ENCODE measurements at places on chromosomes 7 and 10.

DNA sequence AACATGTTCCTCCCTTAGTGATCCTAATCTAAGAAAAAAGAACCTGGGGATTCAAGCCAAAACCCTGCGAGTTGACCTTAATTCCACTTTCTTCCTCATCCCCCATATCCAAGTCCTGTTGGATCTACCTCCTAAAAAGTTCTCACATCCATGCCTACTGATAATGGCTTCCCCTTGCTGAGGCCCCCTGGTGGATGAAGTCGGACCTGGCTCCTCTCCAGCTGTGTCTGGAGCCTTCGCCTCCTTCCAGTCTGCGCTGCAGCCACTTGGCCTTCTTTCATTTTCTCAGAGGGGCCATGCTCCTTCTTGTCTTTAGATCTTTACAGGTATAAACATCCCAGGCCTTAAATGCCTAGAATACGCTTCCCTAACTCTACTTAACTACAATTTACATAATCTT, 8.1 kb downstream of the PDE1C start:
- no peak for DNase-seq

DNA sequence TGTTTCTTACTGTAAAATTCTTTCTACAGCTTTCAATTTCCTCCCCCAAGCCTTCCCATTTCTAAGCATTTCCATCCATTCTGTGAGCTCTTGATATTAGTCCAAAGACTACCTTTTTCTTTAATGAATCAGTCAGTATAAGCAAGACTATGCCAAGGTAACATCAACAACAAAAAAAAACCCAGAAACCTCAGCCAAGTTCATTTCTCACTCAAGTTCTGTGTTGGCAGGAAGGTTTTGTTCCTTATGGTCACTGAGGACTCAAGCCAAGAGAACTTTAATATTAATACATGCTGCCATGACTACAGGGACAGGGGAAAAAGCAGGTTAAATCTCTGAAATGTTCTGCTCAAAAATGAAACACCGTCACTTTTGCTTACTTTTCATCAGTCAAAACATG, 621.2 kb upstream of the NRP1 start:
- no peak for DNase-seq

GRCh38 chr7:25805027-25805687, 346.8 kb upstream of the NFE2L3 start:
- peak; percentile 29 for DNase-seq

GRCh38 chr10:15200626-15201025, 32.1 kb upstream of the NMT2 start:
- no peak for DNase-seq

GRCh38 chr7:103123529-103123928, 25.4 kb downstream of the NAPEPLD start:
- no peak for DNase-seq

GRCh38 chr7:73623798-73624668, at the start of gene MLXIPL:
MLXIPL (minus strand) TSS chr7:73624522; CDS start chr7:73624492, 30 bp downstream.
- DNase-seq: no peak

GRCh38 chr7:91088156-91088555, 176.1 kb upstream of the FZD1 start:
- DNase-seq: no peak

DNA sequence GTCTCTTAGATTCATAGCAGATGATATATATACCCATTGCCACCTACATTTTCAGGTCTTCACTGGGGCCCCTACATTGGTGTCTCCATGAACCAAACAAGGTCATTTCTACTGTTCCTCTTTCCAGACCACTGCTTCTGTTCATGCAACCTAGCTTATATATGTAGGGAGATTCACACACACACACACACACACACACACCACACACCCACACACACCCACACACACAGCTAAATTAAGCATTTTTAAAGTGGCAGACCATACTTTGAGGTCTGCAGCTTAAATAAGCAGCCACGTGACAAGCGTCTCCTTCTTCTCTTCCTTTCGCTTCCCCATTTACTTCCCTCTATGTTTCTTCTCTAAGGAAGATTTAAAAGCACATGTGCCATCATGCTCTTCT, 70.0 kb upstream of the CC2D2B start:
- no peak for DNase-seq

- DNase-seq: no peak
Measured at GRCh38 chr7:11552676-11553296, 279.2 kb downstream of the THSD7A start.

DNA sequence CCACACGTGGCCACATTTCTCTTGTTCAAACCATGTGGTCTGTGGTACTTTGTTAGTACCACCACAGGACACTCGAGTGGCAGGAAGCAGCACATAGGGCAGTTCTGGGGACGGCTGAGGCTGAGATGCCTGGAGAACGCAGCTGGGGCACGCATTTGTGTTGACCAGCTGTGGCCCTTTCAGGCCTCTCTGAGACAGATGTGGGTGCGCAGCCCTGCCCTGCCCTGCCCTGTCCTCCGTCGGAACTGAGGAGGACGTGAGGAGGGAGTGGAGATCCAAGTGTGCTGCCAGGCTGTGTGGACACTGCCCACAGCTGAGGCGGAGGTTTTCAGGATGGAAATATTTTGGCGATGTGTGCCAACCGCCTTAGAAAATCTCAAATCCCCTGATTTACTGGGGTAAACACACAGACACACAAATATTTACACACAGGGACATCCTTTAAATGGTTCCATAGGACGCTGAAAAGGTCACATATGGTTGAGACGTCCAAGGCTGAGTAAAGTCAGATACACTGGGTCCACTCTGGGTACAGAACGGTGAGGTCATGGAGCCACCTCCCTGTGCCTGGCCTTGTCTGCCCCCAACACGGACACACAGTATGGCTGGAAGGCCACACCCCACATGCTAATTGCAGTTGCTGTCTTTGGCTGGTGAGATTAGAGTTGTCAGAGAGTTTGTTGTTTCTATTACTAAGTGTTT, 14.8 kb downstream of the BHLHA15 start:
- DNase-seq: no peak

DNA sequence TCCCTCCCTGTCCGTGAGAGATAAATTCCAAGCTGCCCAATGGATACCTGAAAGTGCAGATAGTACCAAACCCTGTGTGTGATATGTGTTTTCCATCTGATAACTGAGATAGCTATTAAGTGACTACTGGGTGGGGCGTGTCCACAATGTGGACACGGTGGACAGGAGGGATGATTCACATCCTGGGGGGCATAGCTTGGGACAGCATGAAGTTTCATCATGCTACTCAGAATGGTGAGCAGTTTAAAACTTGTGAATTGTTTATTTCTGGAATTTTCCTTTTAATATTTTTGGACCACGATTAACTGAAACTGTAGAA, 158.6 kb downstream of the CREB5 start:
- DNase-seq: no peak

DNA sequence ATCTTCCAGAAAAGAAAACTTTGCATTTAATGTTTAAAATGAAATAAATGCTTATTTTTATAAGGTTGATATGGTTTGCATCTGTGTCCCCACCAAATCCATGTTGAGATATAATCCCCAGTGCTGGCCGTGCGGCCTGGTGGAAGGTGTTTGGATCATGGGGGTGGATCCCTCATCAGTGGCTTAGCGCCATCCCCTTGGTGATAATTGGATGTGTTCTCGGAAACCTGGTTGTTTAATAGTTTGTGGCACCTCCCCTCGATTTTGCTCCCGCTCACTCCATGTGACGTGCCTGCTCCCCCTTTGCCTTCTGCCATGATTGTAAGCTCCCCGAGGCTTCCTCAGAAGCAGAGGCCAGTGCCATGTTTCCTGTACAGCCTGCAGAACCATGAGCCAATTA, 2.4 kb upstream of the MTPAP start:
- no peak for DNase-seq

GRCh38 chr7:371779-372545, 82.0 kb downstream of the FOXL3 start:
- no peak for DNase-seq

- no peak for DNase-seq
Measured at GRCh38 chr10:4533621-4534020, 292.4 kb upstream of the AKR1E2 start.

- DNase-seq: no peak
Measured at GRCh38 chr7:30771880-30772425, 736 bp downstream of the MINDY4 start.

GRCh38 chr7:21898265-21898930, 47.3 kb downstream of the CDCA7L start:
- no peak for DNase-seq

DNA sequence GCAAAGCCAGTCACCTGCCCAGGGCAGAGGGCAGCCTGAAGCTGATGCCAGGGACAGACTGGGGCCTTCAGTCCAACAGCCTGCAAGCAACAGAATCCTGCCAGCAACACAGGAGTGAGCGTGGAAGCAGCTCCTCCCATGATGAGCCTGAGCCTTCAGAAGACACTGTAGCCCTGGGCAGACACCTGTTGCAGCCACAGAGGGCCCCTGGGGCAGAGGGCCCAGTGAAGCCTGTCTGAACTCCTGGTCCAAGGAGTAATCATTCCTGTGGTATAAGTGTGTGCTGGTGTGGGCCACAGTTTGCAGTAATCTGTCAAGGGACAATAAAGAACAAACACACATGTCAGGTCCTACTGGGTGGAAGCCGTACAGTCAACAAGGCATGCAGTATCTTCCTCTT, 2.9 kb upstream of the PFKP start:
- DNase-seq: no peak

Measured in AG09319 (cell line).